ENCODE measurements at places on chromosomes 6 and 20.
A peak's percentile ranks its signal among the peaks of the same experiment; 100 is the strongest.

DNA sequence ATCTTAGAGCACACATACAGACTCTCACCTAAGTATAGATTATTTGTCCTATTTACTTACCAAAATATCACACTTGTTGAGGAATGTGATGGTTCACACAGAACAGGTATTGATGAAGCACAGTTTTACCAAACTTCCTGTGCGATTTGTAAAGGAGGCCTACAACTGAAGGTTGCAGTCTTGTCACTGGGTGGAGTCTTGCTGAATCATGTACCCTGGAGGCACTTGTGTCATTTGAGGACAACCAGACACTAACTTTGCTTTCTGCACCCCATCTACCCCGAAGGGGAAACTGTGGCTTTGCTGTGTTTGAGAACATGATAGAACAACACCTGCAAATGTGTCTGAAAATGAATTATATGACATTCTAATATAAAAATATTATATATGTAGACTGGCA lies 32.4 kb upstream of the HINT3 start:
- DNase-seq: no peak

- no peak for DNase-seq
These were observed 55.5 kb downstream of the ZHX3 start for GRCh38 chr20:41261790-41262717.

DNA sequence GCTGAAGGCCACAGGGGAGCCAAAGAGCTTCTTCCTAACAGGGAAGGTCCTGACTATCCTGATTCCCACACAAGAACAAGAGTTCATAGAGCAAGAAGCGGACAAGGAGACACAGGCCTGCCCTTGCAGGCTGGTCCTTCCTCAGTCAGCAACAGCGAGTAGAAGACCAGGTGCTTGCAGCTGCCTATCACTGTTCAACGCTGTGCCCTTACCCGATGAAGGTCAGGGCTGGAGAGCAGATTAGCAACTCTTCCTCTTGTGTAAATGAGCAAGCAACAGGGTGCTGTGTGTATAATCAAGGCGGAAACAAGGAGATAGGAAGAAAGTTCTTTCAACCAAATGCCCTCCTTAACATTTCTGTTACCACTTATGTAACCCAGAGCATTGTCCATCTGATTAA lies 115.3 kb upstream of the SPACA1 start:
- DNase-seq: no peak

DNA sequence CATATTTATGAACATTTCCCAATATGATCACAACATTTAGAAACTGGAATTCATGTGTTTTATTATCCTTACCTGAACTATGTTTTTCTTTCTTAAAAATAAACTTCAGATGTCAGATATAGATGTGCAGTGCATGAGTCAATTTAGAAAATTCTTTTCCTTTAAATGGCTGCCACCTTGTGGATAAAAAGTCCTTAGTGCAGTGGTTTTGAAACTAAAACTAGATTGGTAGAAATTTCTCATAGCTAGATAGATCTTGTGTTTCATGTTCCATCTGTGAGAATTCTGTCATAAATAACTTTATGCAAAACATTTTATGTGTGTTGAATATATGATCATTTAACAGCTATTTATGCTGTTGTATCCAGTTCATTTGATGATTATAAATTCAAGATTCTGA lies 134.9 kb downstream of the KLHL32 start:
- DNase-seq: peak; percentile 60

- no peak for DNase-seq
These were observed 143.2 kb upstream of the RUNX2 start for GRCh38 chr6:45184937-45185336.

- DNase-seq: no peak
These were observed 29.3 kb downstream of the CST8 start for GRCh38 chr20:23520185-23520584.

- no peak for DNase-seq
These were observed 7.9 kb downstream of the RIN2 start for GRCh38 chr20:19765913-19766312.

DNA sequence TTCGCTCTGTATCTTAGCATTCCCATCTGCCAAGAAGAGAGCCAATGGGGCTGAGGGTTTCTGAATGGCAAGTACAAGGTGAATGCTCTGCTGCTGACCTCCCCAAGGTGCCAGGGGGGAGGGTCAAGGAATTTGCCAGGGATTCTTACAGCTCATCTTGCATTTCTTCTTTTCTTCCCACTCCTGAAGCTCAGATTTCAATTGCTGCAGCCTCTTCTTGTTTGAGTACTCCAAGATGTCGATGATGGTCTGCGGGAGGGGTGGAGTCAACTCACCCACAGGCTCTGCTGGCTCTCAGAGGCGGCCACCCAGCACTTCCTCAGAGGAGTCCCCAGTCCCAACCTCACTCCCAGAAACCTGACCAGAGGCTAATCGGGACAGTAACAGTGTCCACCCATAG lies 12.4 kb downstream of the C20orf96 start:
- DNase-seq: no peak

DNA sequence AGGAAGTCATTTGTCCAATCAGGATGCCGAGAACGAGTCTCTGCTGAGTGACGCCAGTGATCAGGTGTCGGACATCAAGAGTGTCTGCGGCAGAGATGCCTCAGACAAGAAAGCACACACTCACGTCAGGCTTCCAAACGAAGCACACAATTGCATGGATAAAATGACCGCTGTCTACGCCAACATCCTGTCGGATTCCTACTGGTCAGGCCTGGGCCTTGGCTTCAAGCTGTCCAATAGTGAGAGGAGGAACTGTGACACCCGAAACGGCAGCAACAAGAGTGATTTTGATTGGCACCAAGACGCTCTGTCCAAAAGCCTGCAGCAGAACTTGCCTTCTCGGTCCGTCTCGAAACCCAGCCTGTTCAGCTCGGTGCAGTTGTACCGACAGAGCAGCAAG lies 281.5 kb downstream of the TSHZ2 start:
- no peak for DNase-seq

GRCh38 chr20:59752101-59752586 lies 147.8 kb downstream of the PHACTR3 start:
- peak; percentile 19 for DNase-seq

DNA sequence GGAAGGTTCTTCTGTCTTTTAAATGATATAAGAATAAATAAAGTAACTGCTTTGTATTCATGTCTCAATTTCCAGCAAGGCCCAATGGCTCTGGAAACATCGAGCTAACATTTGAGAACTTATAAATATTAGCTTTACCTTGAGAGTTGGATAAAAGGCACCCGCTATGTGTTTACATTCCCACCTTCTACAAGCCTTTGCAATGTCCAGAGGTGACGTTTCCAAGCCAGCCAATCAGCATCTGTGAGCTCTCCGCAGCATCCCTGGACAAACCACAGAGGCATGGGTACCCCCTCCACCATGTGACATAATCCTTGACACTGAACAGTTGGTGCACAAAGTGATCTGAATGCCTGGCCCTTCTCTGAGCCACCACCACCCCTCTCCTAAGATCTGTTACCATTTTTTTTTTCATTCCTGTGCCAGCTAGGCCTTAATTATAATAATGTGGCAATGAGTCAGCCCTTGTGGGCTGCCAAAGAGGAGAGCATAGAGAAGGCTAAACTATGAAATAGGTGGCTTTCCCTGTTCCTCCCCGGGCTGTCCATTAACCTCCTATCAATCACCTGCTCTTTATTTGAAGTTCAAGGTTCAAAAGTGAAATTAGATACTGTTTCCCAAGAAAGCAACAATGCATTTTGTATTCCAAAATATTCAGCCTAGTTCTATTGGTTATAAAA lies 4.1 kb downstream of the CBLN4 start:
- DNase-seq: no peak

DNA sequence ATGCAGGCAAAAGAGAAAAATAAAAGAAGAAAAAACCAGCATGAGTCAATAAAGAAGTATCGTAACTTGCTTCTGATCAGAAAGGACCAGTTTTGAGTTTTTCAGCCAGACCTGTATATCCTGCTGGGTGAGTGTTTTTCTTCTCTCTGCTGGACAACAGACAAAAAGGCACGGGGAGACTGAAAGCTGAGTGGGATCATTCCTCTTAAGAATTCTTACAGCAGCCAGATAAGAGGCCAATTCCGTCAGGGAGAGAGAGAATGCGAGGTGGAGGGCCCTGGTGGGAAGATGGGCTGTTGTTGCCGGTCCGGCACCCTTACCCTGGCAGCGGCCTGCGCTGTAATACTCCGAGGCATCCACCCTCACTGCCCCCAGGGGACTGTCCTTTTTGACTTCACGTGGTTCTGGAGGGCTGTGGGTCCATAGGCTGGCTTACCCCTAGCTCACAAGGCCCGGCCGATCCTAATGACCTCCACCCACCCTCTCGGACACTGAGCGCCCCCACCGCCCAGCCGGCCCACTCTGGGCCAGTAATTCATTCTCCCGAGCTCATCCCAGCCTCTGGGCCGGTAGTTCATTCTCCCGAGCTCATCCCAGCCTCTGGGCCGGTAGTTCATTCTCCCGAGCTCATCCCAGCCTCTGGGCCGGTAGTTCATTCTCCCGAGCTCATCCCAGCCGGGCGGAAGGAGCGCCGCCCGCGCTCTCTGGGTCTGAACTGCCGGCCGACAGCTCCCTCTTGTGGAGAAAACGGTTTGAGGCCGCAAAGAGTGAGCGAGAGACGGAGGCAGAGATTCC lies 118.3 kb upstream of the SIRPA start:
- DNase-seq: peak; percentile 80

- DNase-seq: no peak
These were observed 120.2 kb downstream of the GMPR start for GRCh38 chr6:16358531-16359138.

- DNase-seq: no peak
These were observed 40.0 kb downstream of the NOL4L start for GRCh38 chr20:32544893-32545840.

GRCh38 chr6:40268614-40269013 lies 318.6 kb downstream of the LRFN2 start:
- DNase-seq: no peak

DNA sequence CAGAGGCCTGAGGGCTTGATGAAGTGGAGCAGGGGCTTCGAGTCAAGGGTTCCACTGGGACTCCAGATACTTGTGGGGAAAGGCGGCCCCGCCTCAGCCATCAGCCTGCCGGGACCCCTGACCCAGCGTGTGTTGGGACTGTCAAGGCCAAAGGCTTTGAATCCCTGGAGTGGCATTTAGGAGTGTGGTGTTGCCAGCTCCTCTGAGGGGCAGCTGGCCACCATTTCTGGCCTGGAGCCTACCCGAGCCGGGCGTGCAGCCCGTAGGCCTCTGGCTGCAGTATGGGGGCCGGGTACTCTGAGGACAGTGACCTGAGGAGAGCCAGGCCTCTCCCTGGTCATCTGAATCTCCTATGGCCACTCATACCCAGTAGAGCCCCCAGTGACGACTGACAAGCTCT lies 40.0 kb downstream of the RRBP1 start:
- no peak for DNase-seq

All from AG08395 (cell line).